CD8-positive, alpha-beta T cell (primary cell): ENCODE measurements at places on chromosomes 11 and 22.
A peak's percentile ranks its signal among the peaks of the same experiment; 100 is the strongest.

- no peak for DNase-seq
Observed at GRCh38 chr22:44731357-44731970, 20.9 kb upstream of the ARHGAP8 start.

DNA sequence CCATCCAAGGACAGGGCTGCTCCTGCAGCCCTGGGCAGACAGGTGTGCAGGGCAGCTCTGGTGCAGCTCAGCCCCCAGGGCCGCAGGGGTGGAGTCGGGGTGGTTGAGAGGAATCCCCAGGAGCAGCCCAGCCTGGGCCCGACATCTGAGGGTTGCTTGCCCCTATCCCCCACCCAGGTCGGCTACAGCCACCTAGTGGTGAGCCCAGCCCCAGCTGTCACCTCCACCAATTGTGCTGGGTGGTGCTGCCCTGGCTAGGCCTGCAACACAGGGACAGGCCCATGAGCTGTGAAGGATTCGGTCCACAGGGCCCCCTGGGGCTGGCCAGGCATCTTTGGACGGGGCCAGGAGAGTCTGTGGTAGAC lies 29.6 kb downstream of the RTN4R start:
- peak; percentile 78 for DNase-seq

DNA sequence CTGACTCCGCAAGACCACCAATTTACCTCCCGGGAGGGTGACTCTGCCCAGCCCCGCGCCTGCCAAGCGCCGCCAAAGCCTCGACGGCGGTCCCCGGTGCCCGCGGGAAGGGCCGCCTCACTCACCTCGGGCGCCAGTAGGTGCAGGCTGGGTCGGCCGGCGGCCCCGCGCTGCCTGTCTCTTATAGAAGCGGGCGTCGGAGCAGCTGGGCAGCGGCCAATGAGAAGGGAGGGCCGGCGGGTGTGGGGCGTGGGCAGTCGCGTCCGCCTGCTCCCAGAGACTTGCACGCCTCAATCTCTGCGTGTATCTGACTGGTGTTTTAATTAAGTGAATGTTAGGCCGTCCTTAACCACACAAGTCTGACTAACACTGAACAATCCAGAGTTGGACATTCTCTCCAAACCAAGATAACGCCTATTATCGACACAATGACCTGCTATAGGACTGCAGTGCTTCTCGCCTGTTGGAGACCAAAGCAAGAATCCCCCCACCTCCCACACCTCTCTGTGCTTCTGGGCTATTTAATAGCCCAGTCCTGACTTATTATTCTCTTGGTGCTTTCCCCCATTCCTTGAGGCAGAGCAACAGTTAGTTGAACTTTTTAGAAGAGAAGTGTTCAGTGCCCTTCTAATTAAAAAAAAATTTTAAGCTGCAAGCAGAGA lies at the start of gene TPH1:
TPH1 (minus strand) TSS at position 154 of the 662 bp plus-strand sequence. CDS start 5,507 bp downstream, outside the sequence.
- DNase-seq = no peak

- no peak for DNase-seq
Observed at GRCh38 chr11:86117001-86117711, 48.3 kb upstream of the PICALM start.

DNA sequence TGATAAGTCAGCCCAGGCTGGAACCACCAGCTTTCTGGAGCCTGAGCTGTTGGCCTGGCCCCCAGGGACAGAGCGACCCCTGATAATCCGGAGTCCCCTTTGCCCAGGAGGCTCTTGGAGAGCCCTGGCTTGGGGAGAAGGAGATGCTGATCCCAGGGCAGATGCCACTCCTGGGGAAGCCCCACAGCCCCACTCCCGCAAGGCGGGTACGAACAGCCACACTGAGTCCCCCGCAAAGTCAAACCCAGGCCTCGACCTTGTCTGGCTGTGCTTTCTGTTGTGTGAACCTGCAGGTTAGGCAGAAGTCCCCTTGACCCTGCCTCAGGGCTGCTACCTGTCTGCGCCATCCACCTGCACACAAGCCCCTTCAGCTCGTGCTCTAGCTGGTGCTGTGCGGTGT lies 108.0 kb downstream of the KCNQ1OT1 start:
- DNase-seq = no peak

- no peak for DNase-seq
Observed at GRCh38 chr11:40246983-40247382, 1212.5 kb downstream of the LRRC4C start.

DNA sequence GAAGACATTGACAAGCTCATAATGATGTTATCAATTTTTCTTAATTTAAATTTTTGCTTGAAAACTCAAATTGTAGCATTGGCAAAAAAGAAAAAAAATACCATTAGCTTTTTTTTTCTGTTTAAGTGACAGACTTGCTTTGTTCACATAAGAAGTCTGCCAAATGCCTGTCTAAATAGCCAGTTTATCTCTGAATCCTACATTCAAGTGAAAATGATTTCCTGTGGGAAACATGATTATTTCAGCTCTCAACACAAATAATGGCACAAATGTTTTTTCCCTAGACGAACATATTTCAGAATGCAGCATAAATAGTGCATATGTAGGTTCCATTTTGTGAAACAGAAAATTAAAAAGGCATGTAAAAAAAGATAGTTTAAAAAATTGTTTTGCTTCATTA lies 23.5 kb downstream of the TYR start:
- no peak for DNase-seq

- no peak for DNase-seq
Observed at GRCh38 chr22:36324414-36324813, 63.4 kb downstream of the MYH9 start.

DNA sequence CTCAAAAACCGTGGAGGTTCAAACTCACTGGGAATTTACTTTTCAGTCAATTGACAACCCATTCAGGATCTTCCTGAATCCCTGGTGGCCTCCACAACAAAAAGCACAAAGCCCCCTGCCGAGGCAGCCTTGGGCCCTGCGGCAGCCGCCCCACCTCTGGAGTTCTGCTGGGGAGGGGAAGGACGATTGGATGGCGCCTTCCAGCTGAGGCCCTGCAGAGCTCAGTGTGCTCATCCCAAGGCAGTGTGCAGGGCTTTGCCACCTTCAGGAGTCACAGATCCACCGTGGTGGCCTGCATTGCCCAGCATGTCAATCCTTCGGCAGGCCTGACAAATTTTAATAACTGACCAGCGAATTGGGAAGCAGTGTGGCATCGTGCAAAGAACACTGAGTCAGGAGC lies 7.4 kb downstream of the ZFTA start:
- DNase-seq = no peak

DNA sequence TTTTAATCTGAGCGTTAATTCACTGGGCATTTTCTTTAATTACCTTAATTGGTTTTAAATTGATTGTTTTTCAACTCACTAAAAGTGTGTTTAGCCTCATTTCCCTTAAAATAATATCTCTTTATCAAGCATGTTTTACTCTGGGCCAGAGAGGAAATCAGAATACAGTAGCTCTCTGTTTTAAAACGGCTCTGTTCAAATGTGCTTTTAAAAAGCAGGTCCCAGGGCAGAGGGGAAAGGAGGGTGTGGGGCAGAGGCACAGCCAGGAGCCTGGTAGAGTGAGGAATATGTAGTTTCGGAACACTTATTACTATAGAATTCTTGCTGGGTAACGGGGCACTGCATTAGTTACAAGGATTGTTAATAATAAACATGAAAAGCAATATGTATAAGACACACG lies 47.6 kb downstream of the FBXO7 start:
- DNase-seq = no peak
